ENCODE measurements at places on chromosomes 2 and 18. TPM values are rescaled to one million over a fixed set of nuclear protein-coding genes. Genes with fewer than 3 reads are reported as not detected.

GRCh38 chr2:38039121-38039910 lies 36.6 kb downstream of the CYP1B1 start:
- no peak for DNase-seq

DNA sequence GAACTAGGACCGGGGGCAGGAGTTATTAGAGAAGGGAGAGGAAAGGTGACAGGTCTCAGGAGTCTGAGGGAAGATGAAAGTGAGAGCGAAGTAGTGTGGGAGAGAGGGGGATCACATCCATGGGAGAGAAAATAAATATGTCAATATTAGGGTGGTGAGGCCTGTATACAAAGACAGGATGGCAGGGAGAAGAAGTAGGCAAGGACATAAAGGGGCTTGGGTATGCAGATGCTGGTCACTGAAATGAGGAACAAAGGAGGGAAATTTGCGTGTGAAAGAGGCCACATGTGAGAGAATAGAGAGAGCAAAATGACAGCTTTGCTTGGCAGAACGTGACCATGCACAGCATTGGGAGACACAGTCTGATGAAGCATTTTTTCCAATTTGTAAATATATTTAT lies 13.6 kb downstream of the METAP1D start:
- no peak for DNase-seq

DNA sequence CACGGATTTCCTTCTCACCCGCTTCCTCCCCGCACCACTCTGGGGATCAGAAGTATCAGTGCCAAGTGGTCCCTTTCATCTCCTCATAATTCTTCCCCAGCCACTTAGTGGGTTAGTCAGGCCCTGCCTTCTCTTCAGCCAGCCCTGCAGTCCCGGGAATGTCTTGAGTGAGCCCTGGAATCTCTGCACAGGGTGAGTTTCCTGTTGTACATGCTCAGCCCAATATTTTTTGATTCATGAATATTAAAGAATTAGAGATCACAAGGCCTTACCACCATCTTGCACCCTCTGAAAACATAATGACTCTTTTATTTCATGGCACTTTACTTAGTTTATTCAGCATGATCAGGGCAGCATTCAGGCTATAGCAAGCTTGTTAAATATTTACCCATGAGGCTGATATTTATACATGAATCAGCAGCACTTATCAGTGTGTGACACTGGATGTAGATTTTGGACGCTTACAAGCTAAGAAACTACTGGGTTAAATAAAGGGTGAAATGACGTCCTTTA lies 159.4 kb upstream of the FOSL2 start:
- no peak for DNase-seq

- DNase-seq = no peak
Measured at GRCh38 chr2:234249873-234250272, 199.4 kb downstream of the SPP2 start.

- peak; percentile 67 for DNase-seq
Measured at GRCh38 chr2:1675633-1676032, 68.7 kb downstream of the PXDN start.

DNA sequence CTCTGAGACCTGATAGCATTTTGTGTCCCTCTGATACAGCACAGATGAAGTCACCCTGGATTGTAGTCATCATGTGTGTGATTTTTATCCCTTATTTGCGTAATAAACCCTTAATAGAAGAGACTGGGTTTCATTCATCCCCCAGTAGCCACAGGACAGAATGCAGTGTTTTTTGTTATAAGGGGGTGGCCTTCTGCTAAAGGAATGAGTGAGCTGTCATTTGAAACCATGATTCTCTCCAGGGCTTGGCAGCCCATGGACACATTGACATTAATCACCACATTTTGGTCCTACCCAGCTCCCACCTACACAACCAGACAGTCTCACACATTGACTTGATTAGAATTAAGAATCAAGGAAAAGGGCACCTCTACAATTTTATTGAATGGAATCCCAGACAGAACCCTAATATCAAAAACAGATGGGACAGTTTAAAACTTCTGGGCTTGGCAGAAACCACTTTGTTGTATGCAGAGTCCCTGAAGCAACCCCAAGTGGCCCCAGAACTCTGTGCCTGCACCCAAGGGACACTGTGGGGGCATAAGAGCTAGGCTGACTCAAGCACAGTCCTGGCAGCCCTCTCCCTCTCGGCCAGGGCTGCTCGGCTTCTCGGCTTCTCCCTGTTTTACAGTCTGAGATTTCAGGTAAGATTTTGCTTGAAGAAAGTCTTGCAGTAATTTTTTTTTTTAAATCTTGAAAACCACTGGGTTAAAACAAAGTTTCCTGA lies 254.0 kb upstream of the SLC14A2 start:
- no peak for DNase-seq

DNA sequence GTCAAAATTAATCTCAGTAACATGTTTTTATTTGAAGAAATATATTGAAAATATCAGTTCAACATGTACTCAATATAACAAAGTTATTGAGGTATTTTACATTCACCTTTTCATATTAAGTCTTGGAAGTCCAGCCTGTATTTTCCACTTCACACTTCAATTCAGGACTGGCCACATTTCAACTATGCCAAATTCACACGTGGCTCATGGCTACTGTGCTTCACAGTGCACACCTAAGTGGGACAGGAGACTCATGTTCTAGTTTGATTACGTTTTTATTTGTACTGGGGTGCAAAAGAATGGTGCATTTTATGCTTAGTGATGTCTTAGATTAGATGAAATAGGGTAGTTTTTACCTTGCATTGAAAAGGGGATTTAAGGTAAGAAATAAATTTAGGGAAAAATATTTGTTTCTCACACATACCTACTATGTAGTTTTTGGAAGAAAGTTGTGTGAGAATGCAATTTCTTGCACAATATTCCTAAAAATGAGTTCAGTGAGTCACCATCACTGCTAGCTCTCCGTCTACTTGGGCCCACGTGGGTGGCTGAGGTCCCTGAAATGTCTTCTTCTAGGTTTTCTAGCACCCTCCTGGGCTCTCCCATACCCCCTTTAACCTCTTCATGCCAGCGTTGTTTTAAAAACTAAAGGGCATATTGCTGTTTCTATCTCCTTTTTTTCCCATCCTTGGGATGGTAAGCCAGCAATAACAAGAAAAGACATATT lies 87.0 kb downstream of the ST6GAL2 start:
- no peak for DNase-seq

DNA sequence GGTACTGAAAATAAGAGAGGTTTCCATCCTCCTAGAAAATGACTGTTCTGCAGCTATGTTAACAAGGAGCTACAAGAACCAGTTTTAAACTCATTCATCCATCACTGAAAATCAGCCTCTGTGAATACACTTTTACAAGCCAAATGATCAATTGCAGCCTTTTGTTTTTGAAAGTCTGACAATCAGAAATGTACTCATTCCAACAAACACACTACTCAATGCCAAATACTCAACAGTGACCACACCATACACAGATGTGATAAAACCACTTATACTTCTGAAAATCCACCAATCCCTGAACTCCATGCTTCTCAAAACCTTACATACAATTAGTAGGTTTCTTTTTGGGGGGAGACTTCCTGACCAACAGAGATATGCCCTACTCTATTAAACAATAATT lies 663.9 kb upstream of the CHAC2 start:
- DNase-seq = no peak

GRCh38 chr2:200258881-200259576 lies 47.5 kb upstream of the SPATS2L start:
- no peak for DNase-seq

DNA sequence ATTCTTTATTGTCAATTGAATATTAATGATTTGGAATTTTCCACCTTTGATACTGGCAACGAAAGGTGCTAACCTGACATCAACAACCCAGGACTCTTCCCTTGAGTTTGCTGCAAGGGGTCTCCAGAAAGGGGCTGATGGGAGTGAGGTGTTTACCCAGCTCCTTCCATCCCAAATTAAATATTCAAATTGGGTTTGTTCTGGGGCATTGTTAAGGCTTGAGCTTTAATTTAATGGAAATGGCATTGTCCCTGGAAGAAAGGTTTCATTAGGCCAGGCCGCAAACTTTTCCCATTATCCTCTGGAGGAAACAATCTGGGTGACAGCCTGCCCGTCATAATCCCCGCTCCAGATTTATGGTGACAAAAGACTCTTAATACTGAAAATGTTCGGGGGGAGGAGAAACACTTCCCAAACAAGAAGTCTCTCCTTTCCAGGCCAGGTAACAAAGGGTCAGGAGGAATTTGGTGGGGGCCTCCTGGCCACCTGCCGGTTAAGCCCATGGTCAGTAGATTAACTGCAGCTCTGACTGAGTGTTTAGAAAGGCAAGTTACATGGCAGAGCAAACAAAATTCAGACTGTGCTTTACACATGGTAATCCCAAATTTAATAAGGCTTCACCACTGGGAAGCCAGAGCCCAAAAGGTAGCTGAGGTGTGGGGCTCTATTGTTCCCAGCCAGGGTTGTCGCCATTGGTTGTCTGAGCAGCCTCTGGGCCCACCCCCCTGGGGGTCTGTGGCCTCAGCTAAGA lies 151.4 kb upstream of the SIX3 start:
- no peak for DNase-seq

- no peak for DNase-seq
Measured at GRCh38 chr18:35778850-35779627, 193.4 kb upstream of the RMP24 start.

DNA sequence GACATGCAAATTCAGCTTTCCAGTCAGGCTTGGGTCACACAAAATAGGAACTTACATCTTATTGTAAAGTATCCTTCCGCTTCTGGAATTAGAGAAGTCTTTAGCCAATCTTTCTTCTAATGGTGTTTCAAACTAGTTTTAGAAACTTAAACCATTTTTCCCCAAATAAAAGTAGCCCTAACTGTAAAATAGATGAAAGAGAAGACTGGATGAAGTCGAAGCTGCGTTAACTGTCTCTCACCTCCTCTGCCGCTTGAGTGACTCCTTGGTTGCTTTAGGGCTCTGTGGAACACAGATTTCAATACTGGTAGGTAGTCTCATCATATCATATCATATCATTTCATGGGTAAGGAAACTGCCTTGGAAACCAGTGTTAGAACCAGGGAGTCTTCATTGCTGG lies 498.4 kb downstream of the XIRP2 start:
- DNase-seq = no peak

- DNase-seq = no peak
Measured at GRCh38 chr18:24678107-24678506, 217.7 kb downstream of the HRH4 start.

DNA sequence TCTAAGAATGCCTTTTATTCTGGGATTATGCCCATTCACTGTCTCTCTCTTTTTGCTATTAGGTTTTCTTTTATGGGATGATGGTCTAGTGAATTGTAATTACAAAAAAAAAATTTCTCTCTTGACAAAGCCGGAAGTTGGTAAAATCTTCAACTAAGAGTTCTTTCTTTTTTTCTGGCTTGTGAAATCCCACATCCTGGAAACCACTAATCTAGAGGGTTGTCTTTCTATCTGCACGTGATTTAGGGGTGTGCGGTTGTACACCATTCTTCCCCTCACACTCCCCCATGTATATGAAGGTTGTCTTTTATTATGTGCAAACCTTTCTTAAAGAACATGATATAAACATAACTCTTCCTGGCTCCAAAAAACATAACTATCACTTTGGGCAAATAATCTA lies 52.0 kb downstream of the GATA6 start:
- no peak for DNase-seq

- DNase-seq = no peak
Measured at GRCh38 chr2:232957657-232958090, 55.4 kb downstream of the NGEF start.

GRCh38 chr2:26885651-26886329 lies 37.9 kb downstream of the DPYSL5 start:
- no peak for DNase-seq

DNA sequence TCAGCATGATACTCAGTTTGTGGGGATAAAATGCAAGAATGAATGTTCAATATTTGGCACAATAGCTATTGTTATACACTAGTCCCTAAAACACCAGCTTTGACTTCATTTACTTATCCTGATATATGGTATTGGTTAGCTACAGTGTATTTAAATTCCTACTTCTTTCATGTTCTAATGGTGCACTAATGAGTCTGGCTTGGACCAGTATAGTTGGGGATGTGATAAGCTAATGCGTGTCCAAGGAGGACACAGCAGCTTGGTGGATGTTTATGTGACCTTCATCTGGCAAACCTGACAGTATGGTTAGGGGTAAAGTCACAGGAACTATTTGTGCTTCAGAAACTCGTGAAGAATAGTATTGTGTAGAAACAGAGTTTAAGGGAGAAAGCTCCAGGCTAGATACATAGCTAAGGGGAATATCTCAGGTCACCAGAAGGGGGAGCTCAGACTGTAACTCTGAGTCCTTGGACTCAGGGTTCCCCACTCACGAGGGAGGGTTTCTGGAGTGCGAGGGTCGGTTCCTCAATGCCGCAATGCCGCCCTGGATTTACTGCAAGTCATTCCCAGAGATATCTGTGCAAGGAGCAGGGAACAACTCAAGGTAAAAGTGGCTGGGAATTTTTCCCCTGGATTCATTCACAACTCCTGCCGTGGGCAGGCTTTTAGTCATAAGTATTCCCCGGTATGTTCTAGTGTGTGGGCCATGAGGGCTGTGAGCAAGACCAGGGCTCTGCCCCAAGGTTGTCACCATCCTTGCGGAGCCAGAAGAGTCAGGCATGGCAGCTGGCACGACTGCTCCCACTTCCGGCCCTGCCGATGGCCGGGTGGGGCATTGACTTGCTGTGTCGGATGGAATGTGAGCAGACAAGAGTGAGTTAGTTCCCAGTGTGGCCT lies 14.5 kb downstream of the IL1R2 start:
- DNase-seq = no peak

Gene EVA1A
- not detected for total RNA-seq

Gene EML6
- total RNA-seq = 1.7 TPM

Gene NEU2
- not detected for total RNA-seq

Gene DSC1
- 0.49 TPM for total RNA-seq

Gene C2orf92
- total RNA-seq = 11.0 TPM

Gene IL36G
- not detected for total RNA-seq

Gene GCKR
- total RNA-seq = 0.98 TPM

Gene SULT6B1
- not detected for total RNA-seq

Measured in vagina (tissue), 2 donors.